ENCODE measurements at places on chromosomes 11 and 22. TPM values are rescaled to one million over a fixed set of nuclear protein-coding genes. Genes with fewer than 3 reads are reported as not detected.
A peak's percentile ranks its signal among the peaks of the same experiment; 100 is the strongest.

GRCh38 chr22:49966041-49966773 is 5.6 kb downstream of the PIM3 start:
- DNase-seq, result peak; percentile 9

- no peak for DNase-seq
These were observed 552.9 kb downstream of the NTM start for GRCh38 chr11:131923309-131923708.

DNA sequence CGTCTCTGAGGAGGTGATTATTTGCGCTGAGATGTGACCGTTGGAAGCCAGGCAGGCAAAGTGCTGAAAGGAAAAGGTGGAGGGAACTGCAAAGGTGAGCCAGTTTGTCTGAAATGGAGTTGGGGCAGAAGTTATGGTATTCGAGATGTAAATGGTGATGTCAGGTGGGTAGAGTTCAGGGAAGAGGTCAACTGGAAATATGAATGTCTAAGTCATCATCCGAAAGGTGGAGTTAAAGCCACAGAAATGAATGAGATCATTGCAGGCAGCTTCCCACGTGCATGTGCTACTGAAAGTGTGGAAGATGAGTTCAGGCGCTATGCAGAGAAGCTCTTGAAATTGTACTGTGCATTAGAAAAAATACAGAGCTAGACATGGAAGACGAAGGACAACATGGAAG is 2.2 kb upstream of the BPIFC start:
- DNase-seq, result no peak

The ADORA2A gene
- polyA plus RNA-seq, result 6.1 TPM

The CSF2RB gene
- polyA plus RNA-seq, result 0.81 TPM

The C22orf42 gene
- polyA plus RNA-seq, result not detected

The MRGPRG gene
- polyA plus RNA-seq, result not detected

Measured in heart right ventricle (tissue), 16 donors.